ENCODE measurements at places on chromosomes 4 and X.

GRCh38 chrX:1162119-1162916 lies 50.1 kb downstream of the CRLF2 start:
- DNase-seq: no peak

DNA sequence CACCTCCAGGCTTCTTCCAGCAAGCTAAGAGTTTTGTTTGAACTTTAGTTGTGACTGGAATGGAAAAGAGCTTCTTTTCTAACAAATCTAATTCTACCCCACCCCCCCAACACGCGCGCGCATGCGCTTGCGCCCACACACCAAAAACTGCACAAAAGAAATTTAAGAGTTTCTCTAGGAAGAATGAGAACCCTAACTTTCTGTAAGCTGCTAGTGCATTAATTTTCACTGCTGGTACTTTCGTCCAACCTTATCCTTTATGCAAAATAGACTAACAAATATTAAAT lies 9.0 kb upstream of the INTU start:
- no peak for DNase-seq

- DNase-seq: no peak
These were observed 1.0 kb downstream of the PRDX4 start for GRCh38 chrX:23668335-23668734.

GRCh38 chr4:185693548-185694215 lies 118.3 kb downstream of the SORBS2 start:
- no peak for DNase-seq

DNA sequence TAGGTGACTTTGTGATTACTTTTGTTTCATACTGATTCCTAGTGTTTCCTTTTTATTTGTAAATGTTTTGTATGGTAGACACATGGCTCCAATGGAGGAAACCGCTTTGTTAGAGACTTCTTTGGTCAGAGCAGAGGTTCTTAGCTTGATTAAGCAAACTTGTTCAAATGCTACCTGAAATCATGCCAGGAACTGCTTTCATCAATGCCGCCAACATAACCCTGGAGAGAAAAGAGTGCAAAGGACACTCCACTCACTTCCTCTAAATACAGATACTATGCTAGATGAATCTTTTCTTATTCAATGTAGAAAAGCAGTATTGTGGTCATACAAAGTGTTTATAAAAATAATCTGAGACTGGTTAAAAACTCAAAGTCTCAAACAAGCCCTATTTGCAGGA lies 25.7 kb upstream of the COX7B2 start:
- no peak for DNase-seq

DNA sequence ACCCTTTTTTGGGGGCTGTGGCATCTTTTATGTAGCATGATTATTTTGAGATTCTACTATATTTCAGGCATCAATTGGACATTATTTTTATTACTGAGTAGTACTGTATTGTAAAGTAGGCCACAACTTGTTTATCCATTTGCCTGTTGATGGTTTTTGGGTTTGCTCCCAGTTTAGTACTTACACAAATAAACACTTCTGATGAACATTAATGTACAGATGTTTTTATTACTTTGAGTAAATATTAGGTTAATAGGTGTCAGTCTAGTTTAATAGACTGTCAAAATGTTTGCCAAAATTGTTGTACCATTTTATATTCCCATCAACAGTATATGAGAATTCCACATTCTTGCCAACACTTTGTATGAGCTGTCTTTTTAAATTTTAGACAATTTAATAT lies 214.9 kb upstream of the MAD2L1 start:
- DNase-seq: no peak

GRCh38 chr4:37627263-37627662 lies 58.9 kb downstream of the RELL1 start:
- DNase-seq: no peak

GRCh38 chrX:132612821-132613564 lies 124.2 kb upstream of the MBNL3 start:
- peak; percentile 2 for DNase-seq
